GM23338 (cell line): ENCODE measurements at places on chromosomes 5 and 9. TPM values are rescaled to one million over a fixed set of nuclear protein-coding genes. Genes with fewer than 3 reads are reported as not detected.

The TRAF1 gene
- total RNA-seq = 1.0 and 1.4 TPM in 2 replicates

The MELK gene
- total RNA-seq = 55.7 and 67.8 TPM in 2 replicates

DNA sequence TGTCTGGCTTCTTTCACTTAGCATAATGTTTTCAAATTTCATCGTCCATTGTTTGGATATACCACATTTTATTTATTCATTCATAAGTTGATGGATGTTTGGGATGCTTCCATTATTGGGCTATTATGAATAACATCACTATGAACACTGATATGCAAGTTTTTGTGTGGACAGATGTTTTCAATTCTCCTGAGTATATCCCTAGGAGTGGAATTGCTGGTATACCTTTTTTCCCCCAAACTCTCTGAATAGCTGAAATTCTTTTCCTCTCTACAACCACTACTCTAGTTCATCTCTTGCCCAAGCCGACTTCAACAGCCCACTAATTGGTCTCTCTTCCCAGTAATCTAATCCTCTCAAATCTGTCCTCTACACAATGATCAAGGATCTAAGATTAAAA is 4.7 kb upstream of the ZFR start:
- DNase-seq = no peak

- peak; percentile 8 for DNase-seq
These were observed 894.8 kb upstream of the CDH10 start for GRCh38 chr5:25539536-25539935.

DNA sequence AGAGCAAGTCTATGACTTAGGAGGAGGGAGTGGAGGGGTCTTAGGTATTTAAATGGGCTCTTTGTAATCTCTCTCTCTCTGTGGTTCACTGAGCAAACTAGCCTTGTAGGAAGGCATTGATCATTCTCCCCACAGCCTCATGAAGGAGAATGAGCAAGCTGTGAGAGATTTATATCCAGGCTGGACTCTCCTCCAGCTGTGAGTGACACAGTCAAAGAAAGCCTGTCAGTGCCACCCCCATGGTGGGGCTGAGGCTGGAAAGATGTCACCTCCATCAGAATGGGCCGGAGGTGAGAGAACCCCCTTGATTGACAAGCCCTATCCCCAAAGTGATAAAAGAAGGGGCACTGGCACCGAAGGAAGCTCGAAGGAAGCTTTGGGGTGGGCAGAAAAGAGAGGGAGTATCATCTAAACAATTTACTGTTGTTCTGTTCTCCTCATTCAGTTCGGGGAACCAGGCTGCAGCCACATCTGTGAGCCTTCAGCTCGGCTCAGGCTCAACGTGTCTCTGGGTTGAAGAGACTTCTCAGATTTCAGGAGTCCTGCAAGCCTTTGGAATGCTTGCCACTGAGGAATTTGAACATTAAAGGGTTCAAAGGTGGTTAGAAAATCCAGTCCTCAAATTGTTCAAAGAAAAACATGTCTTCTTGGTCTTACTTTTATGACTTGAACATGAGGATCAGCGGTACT is 538.2 kb upstream of the ZNF462 start:
- no peak for DNase-seq

DNA sequence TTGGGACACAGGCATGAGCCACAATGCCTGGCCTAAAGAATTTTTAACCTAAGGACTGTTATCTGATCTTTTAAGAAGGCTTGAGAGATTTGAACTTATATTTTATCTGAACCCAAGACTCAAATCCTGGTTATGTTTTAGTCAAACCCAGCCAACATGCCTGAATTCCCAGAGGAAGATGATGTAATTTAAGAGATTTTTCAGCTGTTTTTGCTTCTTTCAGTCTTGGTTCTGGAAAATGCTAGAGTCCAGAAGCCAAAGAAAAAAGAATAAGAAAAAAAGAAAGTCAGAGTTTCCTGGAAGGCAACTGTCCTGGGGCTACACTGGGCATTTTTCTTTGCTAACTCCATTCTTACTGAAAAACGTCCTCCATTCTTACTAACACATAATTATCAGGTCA is 85.8 kb downstream of the SNX18 start:
- DNase-seq = no peak
